Ureter (tissue), 1 donor: ENCODE measurements at places on chromosomes 11 and 22. TPM values are rescaled to one million over a fixed set of nuclear protein-coding genes. Genes with fewer than 3 reads are reported as not detected.

- no peak for DNase-seq
These were observed 135.4 kb upstream of the LARGE1 start for GRCh38 chr22:34055525-34056200.

DNA sequence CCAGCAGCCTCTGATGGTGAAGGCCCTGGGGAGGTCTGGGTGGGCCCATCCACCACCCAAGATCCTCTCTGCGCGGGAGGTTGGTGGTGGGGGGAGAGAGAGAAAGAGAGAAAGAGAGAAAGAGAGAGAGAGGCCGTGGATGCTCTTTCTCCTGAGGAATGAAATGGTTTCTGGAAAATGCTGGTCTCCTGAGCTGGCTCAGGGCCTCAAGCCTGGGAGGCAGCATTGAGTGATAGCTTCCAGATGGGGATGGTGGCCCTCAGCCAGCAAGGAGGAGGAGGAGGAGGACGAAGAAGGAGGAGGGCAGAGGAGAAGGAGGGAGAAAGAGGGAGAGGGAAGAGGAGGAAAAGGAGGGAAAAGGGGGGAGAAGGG, 4.6 kb downstream of the TSPAN32 start:
- peak; percentile 87 for DNase-seq

DNA sequence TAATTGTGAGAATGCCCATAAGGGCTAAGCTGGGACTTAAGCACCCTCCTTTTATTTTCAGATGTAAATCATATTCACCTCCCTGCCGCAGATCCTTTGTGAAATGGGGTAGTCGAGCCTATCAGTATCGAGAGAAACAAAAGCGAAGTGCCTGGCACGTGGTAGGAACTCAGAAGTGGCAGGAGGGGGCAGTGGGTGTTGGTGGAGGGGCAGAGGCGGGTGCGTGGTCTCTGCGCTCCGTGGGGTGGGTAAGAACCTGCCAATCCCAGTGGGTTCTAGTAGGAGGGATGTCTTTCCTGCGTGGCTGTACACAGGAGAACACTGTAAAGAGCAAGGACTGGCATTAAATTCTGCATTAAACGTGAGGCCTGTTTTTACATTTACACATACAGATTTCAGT, 21.8 kb upstream of the PARVB start:
- no peak for DNase-seq

- DNase-seq, result peak; percentile 65
These were observed 594 bp downstream of the MPST start for GRCh38 chr22:37020192-37020479.

Gene SLC22A25
- total RNA-seq, result not detected

Gene OR52R1
- not detected for total RNA-seq

DNA sequence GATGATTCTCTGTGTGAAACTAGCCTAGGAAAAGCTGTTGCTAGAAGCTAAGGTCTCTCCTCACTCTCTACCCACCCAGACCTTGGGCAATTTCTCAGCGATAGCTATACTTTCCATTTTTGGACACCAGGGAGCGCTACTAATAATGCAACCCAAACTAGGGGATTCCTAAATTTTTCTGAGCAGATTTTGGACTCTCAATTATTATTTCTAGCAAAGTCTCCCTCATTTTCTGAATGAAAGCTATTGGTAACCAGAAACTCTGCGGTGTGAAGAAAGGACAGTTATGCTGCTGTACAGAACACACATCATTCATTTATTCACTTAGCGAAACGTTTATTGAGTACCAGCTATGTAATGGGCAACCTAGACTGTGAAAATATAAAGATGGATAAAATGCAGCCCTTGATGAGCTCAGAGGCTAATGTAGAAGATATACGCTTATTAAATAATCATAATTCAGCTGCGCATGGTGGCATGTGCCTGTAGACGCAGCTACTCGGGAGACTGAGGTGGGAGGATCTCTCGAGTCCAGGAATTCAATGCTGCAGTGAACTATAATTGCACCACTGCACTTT, 6.1 kb upstream of the STIM1 start:
- DNase-seq, result no peak

DNA sequence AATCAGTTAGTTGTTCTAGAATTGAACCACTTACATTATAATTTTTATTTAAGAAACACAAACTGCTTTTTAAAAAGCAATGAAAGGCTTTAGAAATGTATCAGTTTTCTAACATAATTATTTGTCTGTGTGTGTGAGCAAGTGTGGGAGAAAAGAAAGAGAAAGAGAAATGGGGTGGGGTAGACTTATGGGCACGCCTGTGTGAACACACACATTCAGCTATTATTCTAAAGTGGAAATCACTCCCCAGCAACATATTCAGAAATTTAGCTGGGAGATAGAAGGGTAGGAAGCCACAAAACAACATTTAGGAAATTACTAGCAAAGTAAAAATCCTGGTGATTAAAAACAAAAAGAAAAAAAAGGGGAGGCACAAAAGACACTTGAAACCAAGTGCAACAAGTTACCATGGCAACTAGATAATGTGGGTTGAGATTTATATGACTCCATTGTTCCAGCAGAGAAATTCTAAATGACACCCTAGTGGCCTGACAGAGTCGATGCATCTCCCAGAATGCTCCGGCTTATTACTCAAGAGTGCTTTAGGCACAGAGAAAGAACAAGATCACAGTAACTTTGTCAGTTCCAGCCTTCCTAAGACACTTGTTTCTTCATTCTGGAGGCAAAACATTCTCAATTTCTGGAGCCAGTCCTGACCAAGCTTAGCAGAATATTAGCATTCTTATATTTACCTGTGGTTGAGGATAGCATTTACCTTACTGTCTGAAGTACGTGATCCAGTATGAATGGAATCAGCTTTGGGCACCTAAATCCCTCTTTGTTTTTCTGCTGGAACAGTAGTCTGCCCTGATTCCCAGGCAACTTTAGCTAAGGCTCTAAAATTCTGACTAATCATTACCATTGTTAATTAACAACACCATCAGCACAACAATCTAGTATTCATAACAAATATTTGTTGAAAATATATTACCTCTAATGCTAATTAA, 444.4 kb downstream of the DLG2 start:
- no peak for DNase-seq

Gene LARGE1
- total RNA-seq, result 81.6 TPM

DNA sequence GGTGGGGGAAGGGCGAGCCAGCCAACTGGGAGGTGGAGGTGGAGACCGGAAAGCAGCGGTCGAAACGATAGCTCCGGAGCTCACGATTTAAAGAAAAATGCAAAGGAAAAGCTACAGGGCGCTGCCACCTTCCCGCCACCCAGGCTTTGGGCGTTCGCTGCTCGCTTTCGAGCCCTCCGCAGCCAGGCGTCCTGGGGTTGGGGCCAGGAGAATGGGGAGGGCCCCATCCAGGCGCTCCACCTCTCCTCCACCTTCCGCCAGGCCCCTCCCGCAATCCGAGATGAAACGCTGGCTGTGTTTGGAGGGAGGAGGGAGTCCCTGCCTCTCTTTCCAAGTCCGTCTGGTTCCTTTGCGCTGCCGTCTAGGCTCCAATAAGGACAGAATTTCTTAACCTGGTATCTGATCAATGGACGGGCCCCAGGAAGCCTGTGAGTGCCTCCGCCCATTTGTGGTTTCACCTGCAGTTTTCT, 483 bp upstream of the ABTB2 start:
- peak; percentile 58 for DNase-seq

- no peak for DNase-seq
These were observed 22.1 kb upstream of the LMO2 start for GRCh38 chr11:33913991-33914390.

Gene LRRC10B
- total RNA-seq, result 0.89 TPM

Gene VSIG10L2
- 0.75 TPM for total RNA-seq

- DNase-seq, result no peak
These were observed 252.3 kb downstream of the KIRREL3 start for GRCh38 chr11:126748100-126748791.

DNA sequence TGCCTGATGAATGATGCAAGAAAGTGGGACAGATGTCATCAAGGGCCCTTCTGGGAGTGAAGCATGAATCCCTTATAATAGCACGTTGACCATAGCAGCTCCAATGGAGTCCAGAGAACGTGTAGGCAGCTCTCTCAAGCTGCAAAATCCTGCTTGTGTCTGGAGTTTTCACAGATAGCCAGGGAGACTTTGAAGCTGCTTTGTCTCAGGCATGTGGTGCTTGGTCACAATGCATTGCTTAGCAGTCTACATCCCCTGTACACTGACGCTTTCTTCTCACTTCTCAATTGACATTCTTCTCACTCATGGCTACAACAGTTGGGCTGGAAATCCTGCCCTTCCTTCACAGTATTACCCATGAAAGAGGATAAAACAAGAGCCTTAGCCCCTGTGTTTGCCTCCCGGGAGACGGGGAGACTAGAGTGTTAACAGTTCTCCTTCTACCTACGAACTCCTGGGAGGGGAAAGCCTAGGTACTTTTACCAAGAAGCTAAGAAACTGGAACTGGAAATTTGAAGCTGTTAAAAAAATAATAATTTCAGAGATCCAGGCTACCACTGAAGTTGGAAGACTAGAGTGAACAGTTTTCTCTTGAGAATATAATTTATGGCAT, 20.7 kb upstream of the MMP7 start:
- no peak for DNase-seq

- no peak for DNase-seq
These were observed 804 bp downstream of the ACER3 start for GRCh38 chr11:76861490-76861953.

Gene RASL10A
- 5.3 TPM for total RNA-seq

Gene GGT5
- 58.2 TPM for total RNA-seq

DNA sequence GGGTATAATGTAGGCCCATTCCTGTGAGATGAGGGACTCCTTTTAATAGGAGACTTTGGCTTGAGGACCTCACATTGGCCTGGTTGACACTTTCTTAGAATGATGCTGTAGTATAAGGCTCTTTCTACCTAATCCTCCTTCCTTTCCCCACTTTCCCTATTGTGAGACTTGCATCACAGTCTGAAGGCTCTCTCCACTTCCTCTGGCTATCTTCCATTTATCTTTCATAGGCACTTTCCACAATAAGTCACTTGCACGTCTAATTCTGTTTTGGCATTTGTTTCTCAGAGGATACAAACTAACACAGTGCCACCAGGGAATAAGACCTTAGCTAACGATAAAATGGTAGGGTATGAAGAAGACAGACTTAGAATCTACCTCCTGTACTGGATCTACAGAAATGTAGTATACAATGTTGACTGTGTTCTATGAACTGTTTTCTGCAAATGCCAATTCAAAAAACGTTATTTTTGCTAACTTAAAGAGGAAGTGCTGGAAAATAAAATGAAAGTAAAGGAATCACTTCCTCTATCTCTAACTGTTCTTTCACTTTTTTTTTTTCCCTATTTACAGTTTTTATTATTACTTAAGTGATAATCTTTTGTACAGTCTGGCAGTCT, 17.9 kb upstream of the PDE3B start:
- DNase-seq, result no peak

GRCh38 chr22:19554834-19555404, 30.7 kb upstream of the CLDN5 start:
- DNase-seq, result no peak

DNA sequence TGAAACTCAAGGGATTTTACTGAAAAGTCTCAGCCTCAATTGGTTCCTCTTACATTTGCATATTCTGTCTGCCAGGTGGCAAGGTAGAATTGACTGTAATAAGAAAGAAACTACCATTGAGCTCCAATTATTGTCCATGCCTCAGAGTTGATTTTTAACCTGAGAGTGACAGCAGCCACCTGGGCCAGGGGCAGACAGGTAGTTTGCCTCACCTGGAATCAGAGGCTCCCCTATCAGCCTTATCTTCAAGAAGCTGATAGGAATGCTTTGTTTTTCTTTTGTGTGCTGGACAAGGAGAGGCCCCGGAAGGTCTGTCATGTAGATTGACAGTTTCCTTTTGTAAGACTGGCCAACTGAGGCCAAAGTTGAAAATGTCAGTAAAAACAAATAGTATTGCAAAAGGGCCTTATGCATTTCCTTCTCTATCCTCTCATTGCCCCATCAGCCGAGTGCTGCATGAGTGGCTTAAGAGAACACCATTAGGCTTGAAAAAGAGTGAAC, 34.1 kb downstream of the CD44 start:
- DNase-seq, result no peak

DNA sequence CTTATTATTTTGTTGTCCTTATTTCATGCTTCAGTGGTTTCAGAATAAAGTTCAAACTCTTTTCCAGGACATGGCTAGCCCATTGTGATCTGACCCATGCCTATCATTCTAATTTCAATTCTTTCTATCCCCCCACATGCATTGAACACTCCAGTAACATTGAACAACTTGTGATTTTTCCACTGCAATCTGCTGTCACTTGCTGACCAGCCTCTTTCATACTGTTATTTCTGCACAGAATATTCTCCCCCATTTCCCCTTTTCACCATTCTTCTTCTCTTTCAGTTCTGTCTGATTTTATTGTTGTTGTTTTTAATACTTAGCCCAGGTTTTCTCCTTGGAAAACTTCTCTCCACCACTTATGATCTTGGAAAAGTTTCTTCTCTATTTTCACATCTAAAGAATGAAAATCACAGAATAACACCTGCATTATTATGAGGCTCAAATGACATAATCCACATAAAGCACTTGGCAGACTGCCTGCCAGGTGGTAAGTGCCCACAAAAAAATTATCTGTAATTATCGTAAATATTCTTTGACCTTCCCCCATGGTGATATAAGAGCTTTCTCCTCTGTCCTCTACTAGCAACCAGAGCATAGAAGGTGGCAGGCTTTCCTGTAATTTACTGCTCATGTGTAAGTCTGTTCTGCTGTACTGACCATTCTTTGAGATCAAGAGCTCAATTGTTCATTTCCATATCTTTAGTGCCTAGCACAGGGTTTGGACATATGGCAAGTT, 51.9 kb upstream of the EED start:
- no peak for DNase-seq
